ENCODE measurements at places on chromosomes 7 and 10.

DNA sequence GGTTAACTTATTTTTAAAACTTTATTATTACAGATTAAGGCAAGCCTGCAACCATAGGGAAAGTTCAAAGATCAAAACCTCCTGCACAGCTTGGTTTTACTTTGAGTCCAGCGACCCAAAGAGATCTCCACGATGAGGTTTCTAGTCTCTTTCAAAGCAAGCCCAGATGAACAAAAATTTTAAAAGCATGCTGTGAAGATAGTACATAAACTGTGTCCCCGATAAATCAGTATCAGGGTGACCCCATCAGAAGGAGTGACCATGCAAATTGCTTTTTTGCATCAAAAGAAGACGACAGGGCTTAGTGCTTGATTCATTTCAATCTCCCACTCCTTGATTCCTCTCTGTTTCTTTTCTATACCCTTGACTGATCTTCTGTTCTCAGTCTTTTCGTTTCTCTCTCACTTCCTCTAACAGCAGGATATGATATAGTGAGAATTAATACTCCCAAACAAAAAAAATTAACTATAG lies 16.0 kb upstream of the DNTT start:
- DNase-seq = peak; percentile 90

DNA sequence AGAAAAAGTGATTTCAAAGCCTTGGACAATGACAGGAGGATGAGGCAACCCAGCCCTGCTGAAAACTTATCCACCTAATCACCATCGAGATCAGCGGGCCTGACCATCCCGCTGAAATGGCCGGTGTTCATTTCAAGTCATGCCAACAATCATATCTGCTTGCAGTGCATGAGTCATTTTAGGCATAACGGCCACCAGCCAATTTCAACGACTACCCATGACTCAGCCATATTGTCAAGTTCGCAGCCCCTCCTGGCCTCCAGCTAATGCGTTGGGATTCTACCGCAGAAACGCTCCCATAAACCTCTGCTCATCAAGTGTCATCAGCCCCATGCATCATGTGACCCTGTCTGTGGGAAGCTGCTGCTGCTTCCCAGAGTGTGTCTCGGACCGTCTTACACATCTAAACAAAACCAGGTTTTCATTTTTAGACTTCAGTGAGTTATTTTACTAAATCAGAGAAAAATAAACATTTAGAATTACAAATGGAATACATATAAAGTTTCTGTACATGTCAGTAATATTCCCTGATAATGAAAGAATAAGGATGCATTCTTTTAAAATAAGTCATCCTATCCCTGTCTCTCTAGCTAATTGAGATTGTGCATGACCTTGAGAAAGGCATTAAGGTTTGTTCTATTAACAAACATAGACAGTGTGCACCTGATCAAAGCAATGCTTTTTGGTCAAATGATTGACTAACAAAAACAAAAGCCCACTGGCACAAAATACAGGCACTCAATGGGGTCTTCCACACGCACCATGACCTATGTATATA lies 188.9 kb downstream of the ADAM12 start:
- no peak for DNase-seq

GRCh38 chr10:60139290-60139689 lies 232.9 kb upstream of the CCDC6 start:
- DNase-seq = no peak

- no peak for DNase-seq
Observed at GRCh38 chr7:156096771-156097538, 284.7 kb upstream of the SHH start.

GRCh38 chr7:29780346-29780745 lies 26.0 kb upstream of the WIPF3 start:
- no peak for DNase-seq

GRCh38 chr10:96509017-96509641 lies 4.6 kb downstream of the TLL2 start:
- no peak for DNase-seq

DNA sequence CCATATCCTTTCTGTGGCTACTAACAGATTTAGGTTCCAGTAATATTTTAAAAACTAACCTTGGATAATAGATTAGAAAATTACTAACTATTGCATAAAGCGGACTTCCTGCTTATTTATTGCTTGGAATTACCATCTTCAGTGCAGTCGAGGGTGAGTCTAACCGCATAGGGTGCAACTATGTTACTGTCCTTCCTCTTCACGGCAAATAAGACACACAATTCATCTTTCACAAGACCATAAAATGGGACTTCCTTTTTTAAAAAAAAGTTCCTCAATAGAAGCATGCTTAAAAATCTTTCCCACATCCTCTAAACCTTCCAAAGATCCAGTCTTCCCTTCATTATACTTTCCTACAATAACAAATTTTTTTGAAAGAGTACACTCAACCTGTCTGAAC lies 2.1 kb downstream of the SLC25A40 start:
- peak; percentile 58 for DNase-seq

- DNase-seq = no peak
Observed at GRCh38 chr7:79217468-79217867, 236.0 kb downstream of the MAGI2 start.

GRCh38 chr7:18889436-18889835 lies 228.0 kb downstream of the TWIST1 start:
- no peak for DNase-seq

GRCh38 chr10:94129393-94130130 lies 135.8 kb downstream of the PLCE1 start:
- DNase-seq = no peak
